Thoracic aorta (tissue), 2 donors: ENCODE measurements at places on chromosomes 3 and 15. TPM values are rescaled to one million over a fixed set of nuclear protein-coding genes. Genes with fewer than 3 reads are reported as not detected.

DNA sequence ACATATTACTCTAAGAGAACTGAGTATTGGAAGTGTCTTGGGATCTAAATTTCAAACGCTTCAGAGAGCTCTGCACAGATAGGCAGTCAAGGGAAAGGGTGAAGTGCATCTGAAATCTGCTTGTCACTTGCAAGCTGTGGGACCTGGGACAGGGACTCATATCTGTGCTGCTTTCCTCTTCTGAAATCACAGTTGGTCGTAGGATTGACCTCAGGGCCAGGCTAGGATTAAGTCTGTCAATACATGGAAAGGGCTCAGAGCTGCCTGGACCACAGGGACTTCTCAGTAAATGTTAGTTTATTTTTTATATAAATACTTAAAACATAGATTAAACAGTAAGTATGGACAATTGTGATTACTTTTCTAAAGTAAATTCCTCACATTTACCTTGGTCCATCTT is 74.7 kb upstream of the CMTM7 start:
- DNase-seq: no peak

GRCh38 chr3:171123915-171124314 is 97.4 kb upstream of the SLC2A2 start:
- DNase-seq: no peak

CHRNA7 gene
- 0.95 TPM for total RNA-seq

DNA sequence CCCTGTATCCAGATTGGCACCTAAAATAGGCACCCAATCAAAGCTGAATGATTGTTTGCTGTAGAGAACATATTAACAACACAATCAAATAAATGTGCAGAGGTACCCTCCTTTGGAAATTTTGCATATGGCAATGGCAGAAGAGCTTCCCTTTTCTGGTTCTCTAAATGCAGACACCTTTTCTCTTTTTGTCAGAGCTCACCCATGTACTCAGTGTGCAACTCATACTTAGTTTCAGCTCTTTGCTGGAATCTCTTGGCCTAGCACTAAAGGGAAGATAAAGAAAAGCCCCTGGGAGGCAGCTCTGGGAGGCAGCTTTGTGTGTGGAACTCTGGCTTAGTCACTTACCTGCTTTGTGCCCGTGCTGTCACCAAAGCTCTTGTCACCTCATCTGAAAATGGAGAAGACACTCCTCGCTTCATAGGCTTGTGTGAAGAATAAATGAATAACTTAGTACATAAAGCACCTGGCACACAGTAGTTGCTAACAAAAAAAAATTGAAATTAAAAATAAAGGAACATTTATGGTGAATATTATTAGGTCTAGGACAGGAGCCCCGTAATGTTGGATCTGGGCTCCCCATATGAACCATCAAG is 28.8 kb downstream of the ST6GAL1 start:
- DNase-seq: no peak

GRCh38 chr15:98760975-98761374 is 112.6 kb downstream of the IGF1R start:
- DNase-seq: no peak

BNIP2 gene
- 183 TPM for total RNA-seq

DNA sequence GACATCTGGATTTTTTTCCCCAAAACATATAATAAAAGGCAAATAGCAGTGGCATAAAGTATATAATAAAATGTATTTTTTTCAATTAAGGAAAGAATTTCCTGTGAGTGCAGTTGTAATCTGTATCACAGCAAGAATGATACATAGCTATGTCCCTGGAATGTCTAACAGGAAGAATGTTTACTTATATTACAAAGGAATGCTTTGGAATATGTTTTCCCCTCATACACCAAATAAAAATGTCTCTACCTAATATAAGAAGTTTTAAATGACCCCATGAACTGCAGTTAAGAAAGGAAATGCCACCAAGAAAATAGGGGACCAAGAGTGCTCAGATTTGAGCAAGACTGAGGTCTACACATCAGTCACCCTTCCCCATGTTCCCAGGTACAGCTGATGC is 38.0 kb upstream of the ATP11B start:
- no peak for DNase-seq

DNA sequence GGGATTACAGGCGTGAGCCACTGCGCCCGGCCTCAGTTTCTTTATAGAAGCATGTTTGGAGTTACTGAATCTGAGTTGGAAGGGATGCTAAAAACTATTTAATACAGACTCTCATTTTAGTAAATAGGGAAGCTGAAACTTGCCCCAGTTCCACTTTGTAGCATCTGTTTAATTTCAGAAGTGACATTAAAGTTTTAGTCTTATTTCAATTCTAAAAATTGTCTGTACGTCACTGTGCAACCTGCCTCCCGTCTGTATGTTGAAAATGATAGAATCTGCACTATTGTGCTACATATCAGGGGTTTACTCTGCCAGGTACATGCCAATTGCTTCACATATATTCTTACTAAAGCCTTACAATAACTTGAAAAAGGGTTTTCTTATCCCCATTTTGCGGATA is 15.3 kb downstream of the CNOT10 start:
- no peak for DNase-seq

GRCh38 chr3:27244374-27244773 is 124.8 kb downstream of the NEK10 start:
- DNase-seq: no peak

ECE2 gene
- not detected for total RNA-seq

GRCh38 chr3:126275620-126275904 is 81.6 kb downstream of the KLF15 start:
- DNase-seq: no peak

DNA sequence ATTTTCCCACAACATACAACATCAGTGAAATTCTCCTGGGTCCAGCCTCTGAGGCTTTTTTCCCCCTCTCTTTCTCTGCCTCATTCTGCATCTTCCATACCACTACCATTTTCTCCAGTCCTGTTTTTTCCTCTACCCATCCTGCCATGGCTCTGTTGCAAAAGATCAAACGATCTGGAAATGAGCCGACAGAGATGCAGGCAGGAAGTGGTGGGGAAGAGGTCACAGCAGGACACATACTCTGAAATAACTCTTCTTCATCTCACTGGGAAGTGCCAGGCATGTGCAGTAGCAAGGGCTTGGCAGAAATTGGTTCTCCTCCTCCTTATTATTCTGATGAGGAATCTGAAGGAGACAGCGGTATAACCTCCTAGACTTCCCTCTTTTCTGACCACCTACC is 114.3 kb downstream of the CORO2B start:
- no peak for DNase-seq

TMEM40 gene
- total RNA-seq: not detected

- peak; percentile 53 for DNase-seq
These were observed 1.2 kb downstream of the B2M start for GRCh38 chr15:44712346-44713005.

DNA sequence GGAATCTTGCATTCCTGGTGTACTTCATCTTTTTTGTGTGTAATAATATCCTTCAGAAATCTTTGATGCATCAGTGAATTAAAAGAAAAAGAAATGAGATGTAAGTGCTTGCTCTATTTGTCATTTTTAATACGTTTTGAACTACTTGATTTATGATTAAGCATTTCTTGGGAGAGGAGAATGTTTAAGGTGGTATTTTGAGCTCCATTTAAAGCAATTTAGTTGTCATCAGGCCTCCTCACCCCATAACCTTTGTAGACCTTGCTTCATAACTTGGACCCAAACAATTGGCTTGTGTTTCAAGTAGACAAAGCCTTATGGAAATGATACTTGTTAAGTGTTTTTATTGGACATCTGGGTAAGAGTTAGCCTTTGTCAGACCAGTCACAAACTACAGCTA is 87.1 kb upstream of the VEPH1 start:
- DNase-seq: no peak

GRCh38 chr3:30696403-30696819 is 90.0 kb downstream of the TGFBR2 start:
- no peak for DNase-seq

DNA sequence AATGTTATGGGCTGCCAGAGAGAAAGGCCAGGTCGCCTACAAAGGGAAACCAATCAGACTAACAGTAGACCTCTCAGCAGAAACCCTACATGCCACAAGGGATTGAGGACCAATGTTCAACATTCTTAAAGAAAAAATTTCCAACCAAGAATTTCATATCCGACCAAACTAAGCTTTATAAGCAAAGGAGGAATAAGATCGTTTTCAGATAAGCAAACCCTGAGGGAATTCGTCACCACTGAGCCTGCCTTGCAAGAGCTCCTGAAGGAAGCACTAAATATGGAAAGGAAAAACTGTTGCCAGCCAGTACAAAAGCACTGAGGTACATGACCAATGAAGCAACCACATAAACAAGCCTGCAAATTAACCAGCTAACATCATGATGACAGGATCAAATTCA is 33.1 kb downstream of the PYGO1 start:
- no peak for DNase-seq

- no peak for DNase-seq
These were observed 775.9 kb downstream of the SQOR start for GRCh38 chr15:46410705-46411104.

DNA sequence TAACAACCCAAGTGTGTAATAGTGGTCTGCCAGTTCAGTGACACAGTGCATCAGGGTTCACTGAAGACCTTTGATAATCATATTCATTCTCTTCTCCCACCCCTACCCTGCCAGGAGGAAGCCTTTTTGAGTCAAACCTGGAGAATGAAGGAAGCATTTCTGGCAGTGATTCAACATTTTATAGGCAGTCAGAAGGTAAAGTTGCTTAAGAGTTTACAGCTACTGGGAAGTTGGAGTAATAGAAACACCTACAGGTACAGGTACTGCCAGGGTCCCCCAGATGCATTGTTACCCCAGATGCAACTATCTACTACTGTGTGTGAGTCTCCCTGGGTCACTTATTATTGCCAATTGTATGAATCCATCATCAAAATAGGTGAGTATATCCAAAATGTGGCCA is 146.9 kb upstream of the EIF1B start:
- DNase-seq: no peak

DNA sequence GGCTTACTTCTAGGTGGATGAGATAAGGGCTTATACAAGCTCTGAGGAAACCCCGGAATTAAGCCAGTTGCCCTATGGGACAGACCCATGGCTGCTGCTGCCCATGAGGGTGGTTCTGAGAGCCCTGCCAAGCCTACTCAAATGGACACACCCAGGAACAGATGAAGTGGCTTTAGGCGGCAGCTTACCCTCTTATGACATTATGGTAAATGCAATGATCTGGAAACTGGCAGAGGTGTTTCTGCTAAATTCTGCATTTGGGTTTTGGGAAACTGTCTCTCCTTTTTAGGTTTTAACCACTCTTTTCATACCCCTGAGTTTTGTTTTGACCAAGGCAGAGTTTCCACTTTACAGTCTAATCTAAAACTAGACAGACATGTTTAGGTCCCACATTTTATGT is 9.0 kb upstream of the ZBED2 start:
- DNase-seq: no peak

GRCh38 chr3:42732829-42733459 is 30.3 kb upstream of the HHATL start:
- no peak for DNase-seq

- DNase-seq: no peak
These were observed 767 bp downstream of the WDR48 start for GRCh38 chr3:39052583-39052982.

DNA sequence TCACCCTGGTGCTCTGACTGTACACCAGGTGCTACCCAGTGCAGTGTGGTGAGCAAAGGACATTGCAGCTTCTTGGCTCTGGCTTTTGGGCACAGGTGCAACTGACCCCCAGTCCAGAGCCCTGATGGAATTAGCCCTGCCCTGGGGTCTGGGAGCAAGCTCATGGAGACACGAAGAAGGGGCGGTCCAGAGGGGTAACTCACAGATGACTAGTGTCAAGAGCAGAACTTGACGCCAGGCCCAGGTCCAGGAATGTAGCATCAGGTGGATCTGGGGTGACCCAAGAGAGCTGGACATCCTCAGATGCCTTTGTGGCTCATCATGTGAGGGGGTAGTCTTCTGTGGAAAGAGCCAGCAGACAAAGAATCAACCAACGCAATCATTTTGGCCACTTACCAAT is 88.9 kb downstream of the ASB7 start:
- no peak for DNase-seq

- no peak for DNase-seq
These were observed 88.6 kb upstream of the DAZL start for GRCh38 chr3:16693820-16694219.

DNA sequence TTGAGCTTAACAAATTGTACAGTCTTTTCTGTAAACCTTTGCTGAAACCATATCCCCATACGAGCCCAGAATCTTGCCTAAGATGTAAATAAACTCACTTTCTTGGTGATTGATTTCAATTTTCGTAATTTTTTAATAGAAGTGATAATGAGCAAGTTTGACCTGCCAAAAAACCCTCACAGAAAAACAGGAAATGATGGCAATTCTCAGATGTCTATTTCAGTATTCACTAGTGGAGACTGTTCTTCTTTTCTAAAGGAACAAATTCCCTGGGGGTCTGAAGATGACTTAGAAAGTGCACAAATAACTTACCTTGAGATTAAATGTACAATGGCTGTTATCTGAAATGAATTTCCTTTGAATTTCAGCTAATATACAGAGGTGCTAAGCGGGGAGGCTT is 116.5 kb upstream of the CMC1 start:
- DNase-seq: no peak

GRCh38 chr15:35886765-35887164 is 340.8 kb upstream of the DPH6 start:
- DNase-seq: no peak

DNA sequence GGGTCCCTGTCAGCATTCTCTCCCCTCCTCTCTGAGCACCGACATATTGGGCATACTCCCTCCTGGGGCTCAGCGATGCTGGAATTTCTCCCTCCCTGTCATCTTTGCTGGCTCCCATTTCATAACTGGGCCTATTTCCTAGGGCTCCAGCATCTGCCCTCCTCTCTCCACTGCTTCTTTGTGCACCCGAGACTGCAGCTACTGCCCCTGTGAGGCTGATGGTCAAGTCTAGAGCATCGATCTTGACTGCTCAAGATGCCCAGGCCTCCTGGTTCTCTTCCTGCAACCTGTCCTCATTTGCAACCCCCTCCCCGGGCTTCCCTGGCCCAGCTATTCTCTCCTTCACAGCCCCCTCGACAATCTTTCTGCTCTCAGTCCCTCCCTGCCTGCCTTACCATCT is 53.5 kb downstream of the WHAMM start:
- DNase-seq: no peak

DNA sequence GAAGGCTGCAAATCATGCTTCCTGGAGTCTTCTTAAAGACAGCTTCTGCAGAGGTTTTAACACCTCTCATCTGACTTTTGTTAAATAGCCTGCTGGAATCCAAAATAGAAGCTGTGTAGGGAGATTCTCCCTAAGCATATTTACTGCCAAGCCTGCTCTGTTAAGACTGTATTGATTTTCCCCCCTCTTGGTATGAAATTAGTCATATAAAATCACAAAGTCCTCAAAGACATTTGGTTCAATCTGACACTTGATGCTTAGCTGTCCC is 94.6 kb downstream of the ITPR1 start:
- no peak for DNase-seq

- no peak for DNase-seq
These were observed 82.5 kb downstream of the STT3B start for GRCh38 chr3:31615071-31615875.

COL6A5 gene
- not detected for total RNA-seq

GRCh38 chr3:60225848-60226247 is 1025.4 kb downstream of the FHIT start:
- DNase-seq: no peak

GRCh38 chr3:15113884-15114283 is 14.9 kb upstream of the RBSN start:
- DNase-seq: no peak

- DNase-seq: no peak
These were observed 169.9 kb downstream of the SHQ1 start for GRCh38 chr3:72678380-72678779.
